ENCODE measurements at places on chromosomes 3 and 15.

- no peak for DNase-seq
Measured at GRCh38 chr3:20125897-20126296, 60.1 kb downstream of the SGO1 start.

GRCh38 chr3:172808969-172809546 lies 58.5 kb downstream of the ECT2 start:
- DNase-seq: no peak

DNA sequence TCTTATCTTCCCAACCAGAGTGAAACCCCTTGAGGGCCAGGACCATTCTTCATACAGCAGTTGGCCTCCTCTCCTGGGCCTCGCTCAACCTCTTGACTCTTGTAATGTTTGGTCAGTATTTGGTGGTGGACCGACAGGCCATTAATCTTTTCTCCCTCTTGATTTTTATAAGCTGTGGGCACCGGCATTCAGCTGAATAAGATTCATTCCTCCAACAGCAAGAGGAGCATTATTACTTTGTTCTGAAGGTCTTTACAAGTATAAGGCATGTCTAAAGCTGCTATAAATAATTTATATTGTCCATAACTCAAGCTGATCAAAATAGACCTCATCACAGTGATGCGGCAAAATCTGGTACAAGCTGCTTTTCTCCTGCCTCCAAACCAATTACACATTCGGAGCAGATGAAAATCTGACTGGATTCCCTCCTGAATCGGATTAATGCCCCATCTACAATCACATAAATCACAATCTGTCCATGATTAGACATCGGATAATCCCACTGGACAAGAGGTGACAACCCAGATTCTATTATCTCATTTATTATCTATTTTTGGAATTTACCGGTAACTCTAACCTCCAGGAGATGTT lies 8.4 kb upstream of the ISL2 start:
- DNase-seq: no peak

GRCh38 chr3:156655819-156656550 lies 18.4 kb upstream of the TIPARP start:
- no peak for DNase-seq

DNA sequence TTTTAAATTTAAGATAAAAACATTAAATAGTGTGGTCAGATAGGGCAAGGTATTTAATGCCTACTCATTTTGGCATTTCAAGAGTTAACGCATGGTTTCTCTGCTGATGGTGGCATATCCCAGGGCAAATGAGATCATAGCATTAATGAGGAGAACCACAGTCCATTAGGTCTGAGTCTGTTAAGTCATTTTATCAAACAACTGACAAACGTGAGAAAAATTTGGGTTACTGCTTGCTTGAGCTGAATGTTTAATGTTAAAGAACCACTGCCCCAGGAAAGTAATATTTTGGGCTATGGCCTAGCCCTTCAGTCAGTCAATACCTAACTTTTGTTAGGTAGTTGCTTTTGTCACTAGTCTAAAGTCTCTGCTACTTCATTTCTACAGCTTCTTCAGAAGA lies 37.9 kb upstream of the SLC2A2 start:
- DNase-seq: no peak

DNA sequence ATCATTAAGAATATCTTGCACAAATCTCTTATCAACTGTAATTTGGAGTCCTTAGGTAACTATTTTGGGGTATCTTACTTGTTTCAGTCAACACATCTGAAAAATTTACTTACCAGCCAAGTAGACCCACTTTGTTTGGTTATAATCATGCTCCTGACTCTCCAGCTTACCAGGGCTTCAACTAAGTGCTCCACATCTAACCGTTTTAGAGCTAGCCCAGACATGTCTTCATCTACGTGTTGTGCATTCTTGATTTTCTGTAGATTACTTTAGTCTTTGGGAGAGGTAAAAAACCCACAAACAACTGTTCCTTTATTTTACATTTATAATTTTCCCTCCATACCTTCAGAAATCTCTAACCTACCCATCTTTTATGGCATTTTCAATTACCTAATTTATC lies 17.2 kb downstream of the EAF2 start:
- DNase-seq: no peak

GRCh38 chr15:63856711-63857460 lies 23.1 kb upstream of the HERC1 start:
- DNase-seq: no peak

GRCh38 chr3:41975416-41976103 lies 13.7 kb upstream of the ULK4 start:
- no peak for DNase-seq

DNA sequence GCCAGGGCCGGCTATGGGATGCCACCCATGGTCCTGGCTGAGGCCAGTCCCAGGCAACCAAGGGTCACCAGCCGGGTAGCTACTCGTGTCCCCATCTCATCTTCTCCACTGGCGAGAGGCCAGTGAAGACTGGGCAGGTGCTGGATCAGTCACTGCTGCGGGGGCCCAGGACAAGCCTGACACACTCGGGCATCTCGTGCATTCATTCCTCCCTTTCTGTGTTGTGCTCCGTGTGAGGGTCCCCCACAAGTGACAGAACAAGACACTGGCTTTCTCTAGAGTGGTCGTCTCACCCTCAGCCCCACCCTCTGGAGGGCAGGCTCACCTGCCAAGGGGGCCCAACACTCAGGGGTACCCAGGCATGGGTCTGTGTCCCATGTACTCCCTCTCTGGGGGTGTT lies 48.4 kb downstream of the ROPN1B start:
- DNase-seq: no peak

DNA sequence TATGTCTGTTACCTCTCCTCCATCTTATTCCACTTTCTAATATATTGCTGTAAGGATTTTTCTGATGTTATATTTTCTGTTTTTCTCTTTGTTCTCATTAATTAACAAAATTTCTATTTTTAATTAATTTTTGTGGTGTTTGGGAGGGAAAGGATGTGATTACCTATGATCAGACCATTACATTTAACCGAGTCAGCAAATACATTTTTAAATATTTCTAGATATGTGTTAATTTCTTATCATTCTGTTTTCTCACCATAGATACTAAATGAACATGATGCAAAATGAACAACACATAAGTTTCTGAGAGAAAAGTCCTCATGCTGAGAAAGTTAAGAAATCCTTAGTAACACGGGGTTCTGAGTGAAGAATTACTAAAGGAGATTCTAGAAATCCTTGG lies 80.6 kb upstream of the P2RY1 start:
- no peak for DNase-seq

DNA sequence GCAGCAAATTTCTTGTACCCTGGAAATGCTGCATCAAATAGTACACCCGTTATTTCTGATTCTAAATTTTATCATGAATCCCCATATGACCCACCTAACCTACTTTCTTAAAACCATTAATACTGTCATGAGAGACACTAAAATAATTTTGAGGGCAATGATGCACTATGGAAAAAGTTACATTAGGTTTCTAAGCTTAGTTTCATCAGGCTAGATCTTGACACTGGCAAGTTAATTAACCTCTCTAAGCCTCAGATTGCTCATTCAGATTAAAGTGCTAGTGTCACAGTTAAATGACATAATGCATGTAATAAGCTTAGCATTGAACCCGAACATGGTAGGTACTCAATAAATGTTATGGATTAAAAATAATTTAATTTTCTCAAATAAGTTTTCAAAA lies 8.2 kb downstream of the GOLIM4 start:
- DNase-seq: no peak

GRCh38 chr3:12352253-12352652 lies 63.4 kb downstream of the PPARG start:
- DNase-seq: no peak

DNA sequence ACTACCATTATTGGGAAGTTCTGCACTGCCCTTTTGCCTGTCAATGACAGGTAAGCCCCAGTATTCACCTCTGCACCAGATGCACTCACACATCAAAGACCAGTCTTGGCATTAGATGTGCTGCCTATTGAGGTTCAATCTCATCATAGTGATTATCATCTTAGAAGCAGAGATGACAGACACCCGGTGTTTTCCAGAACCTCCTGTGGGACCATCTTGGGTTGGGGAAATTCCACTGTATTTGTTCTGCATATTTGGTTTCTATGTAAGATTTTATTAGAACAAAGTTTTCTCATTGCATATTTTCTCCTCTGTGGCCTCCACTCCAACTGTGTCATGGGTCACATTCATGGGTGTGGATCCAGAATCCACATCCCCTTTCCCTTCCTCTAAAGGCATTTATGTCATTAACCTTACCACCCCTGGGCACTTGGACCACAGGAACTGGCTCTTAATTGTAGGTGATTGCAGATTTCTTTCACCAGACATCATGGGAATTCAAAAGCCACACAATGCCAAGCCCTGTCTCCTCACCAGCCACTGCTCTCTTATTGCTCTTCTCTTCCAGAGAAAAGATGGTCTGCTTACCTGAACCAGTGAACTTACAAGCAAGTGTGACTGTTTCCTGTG lies 31.2 kb downstream of the PLA1A start:
- DNase-seq: no peak

Data from stimulated activated naive CD4-positive, alpha-beta T cell (primary cell).